Stimulated activated CD8-positive, alpha-beta memory T cell treated with anti-CD3 and anti-CD28 coated beads, Interleukin-4, amount 100 ng/mL, for 1 hour (primary cell): ENCODE measurements at places on chromosomes 6 and 20.

- DNase-seq = no peak
Measured at GRCh38 chr20:46367967-46368901, 38.2 kb downstream of the ELMO2 start.

GRCh38 chr6:8400663-8401062 lies 34.7 kb downstream of the SLC35B3 start:
- no peak for DNase-seq

GRCh38 chr6:16821834-16822264 lies 60.6 kb upstream of the ATXN1 start:
- no peak for DNase-seq

GRCh38 chr6:137357263-137357947 lies 136.8 kb downstream of the OLIG3 start:
- no peak for DNase-seq

DNA sequence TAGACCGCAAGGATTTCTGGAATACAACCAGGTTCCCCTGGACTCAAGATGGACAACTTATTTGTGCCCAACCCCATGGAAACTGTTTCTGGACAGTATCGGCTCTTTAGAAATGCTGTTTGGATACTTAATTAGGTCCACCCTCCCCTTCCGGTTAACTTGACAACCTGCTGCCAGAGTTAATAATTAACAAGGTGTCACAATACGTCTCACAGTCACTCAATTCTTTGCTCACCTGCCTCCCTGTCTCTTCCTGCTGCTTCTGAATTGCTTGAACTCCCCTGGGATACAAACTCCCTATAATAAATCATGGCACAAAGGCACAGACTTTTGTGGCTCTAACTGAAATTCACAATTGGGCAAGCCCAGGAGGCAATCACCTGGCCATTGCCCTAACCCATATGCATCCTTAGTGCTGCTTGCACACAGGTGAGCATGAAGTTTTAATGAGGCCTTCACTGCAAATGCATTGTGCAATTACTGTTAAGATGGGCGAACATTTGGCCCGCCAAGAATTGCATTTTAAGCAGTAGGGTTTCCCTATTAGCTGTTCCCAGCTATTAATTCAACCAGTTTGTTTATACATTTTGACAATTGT lies 504.4 kb upstream of the NOX3 start:
- DNase-seq = no peak

DNA sequence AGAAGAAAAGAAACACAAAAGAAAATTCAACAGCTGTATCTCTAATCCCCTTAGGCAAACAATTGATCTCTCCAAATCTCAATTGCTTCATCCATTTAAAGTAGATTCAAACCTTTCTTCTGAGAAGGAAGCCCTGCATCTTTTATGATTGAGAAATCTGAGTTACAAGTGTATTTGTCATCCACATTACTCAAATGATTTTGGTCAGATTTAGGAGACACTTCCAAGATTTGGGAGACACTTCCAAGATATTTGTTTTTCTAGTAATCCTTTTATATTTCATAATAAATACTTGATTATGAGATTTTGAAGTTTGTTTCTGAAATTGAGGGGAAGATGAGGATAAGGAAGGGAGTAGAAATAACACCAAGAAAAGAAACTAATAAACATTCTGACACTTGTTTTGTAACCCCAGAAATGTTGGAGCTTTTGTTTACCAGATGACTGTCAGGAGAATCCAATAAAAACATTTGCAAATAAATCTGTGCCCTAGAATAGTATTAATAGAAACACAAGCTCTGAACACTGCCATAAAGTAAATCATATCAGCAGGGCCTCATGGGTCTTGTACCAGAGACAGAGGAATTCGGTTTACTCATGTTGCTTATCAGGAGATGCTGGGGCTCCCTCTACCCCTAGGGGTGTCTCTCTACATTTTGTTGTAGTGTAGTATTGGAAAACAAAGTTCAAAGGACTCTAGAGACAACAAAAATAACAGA lies 314.3 kb upstream of the NT5E start:
- no peak for DNase-seq

- no peak for DNase-seq
Measured at GRCh38 chr6:33600761-33601160, 20.4 kb upstream of the ITPR3 start.

DNA sequence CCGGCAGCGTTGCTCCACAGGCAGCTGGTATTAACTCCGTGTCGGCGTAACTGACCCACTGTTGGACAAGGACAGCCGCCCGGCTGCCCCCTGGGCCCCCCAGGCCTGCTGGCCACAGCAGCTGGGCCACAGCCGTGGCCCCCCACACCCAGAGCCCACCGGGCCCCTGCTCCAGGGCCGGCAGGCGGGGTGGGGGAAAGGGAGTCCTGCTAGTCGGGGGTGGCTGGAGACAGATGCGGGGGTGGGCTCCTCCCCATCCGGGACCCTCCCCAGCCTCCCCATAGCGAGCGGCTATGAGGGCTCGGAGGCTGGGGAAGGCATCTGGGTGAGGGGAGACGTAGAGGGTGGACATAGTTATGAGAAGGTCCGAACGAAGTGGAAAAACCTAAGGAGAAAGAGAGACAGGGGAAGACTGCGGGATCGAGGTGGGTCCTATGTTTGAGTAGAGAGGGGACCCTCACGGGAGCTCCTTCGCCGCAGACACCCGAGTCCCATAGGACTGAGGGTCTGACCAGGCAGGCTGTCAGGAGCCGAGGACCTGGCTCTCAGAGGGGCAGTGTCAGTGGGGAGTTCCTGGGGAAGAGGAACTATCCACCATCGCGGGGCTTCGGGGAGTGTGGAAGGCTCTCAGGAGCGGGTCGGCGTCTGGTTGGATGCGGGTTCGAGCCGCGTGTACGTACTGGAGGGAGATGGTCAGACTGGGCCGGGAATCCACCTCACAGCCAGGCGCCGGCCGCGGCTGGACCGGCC lies 511 bp downstream of the VARS1 start:
- no peak for DNase-seq

- DNase-seq = no peak
Measured at GRCh38 chr20:12166053-12166717, 248.5 kb downstream of the BTBD3 start.

GRCh38 chr6:148614602-148615001 lies 132.2 kb upstream of the UST start:
- no peak for DNase-seq

DNA sequence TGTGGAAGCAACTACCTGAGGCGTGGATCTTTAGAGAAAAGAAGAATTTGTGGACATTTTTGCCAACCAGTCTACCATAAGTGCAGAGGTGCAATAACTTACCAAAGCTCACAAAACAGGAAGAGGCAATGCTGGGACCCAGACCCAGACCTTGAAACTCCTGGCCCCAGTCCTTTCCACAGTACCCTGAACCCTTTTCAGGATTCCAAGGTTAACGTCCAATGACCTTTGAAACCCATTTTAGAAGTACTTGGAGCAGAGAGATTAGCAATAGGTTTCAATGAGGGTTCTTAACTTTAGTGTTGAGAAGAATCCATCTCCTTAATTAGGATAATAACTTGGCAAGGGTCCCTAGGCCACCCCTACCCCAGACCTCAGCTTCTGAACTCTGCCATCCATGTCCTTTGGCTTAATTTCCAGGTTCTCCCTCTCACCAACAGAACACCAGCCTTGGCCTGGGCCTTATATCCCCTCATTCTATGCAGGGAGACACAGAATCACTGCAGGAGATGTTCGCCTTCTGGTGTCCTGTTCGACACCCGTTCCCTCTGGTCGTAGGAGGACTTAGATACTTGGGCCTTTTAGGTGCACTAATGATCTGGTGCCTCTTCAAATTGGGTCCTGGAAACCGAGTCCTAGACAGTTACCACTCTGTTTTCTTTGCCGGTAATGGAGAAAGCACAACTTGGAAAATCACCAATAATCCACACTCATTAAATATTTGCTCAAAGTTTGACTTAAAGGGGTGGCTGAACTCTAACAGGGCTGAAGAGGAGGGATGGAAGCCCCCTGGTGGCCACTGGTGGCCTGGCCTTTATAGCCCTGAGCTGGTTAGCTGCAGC lies 40.6 kb downstream of the ISM1 start:
- DNase-seq = peak; percentile 28

GRCh38 chr6:27238010-27238983 lies 9.2 kb upstream of the PRSS16 start:
- no peak for DNase-seq

- DNase-seq = no peak
Measured at GRCh38 chr6:153086225-153086990, 44.7 kb downstream of the RGS17 start.

DNA sequence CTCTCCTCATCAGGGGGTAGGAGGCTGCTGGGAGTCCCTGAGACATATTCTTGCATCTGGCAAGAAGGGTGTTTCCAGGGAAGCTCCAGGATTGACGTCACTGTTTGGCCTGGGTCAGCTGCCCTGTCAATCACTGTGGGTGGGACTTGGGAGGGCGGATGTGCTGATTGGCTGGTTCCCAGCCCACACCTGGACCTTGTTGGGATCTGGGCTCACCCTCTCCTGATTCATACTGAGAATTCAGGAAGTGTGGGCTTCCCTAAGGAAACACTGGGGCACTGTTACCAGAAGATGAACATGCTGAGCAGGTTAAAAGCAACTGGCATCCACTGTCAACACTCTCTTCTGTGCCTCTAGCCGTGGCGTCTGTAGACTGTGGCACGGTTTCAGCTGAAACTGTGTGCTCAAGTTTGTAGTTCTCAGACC lies 36.5 kb downstream of the CDH26 start:
- no peak for DNase-seq

DNA sequence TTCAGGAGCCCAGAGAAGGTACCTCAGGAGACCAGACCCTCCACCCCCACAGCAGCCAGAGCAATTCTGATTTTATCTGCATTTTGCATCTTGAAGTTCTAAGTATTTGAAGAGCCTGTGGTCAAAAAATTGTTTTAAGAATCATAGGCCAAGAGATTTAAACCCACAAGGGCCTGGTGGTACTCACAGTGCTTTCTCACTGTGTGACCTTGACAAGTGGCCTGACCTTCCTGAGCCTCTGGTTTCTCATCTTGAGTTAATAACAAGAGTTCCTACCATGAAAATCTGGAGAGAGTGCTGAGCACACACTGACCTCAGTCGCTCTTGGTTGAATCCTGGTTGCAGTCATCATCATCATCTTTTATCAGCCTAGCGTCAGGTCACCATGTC lies 45.4 kb upstream of the ID1 start:
- no peak for DNase-seq
